ENCODE measurements at places on chromosomes 4 and X.

- DNase-seq: no peak
These were observed 158.5 kb downstream of the DHRSX start for GRCh38 chrX:2342281-2342688.

DNA sequence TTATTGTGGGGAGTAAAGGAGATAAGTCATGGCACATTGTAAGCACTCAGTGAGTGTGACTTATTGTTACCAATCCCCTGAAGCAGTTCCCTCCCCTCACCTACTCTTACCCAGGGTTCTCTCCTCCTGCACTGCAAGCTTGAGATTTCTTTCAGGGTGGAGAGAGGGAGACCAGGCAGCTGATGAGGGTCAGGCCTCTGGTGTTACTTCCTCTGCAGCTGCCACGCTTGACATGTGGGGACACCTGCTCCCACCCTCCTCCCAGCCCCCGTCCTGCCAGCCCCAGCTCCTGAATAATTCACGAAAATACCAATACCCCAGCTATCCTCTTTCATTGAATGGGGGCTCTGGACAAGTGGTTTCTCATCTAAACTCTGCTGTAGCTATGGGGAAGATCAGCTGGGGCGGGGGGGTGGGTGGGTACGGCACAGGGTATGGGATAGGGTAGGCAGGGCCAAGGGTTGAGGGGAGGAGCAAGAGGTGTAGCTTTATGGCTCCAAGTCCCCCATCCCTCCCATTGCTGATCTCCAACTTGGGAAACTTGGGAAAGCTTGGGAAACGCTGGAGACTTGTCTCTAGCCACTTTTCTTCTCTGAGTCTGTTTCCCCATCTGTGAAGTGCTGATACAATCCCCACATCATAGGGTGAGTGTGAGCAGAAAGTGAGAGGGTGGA, 148.5 kb upstream of the PJA1 start:
- DNase-seq: peak; percentile 61

DNA sequence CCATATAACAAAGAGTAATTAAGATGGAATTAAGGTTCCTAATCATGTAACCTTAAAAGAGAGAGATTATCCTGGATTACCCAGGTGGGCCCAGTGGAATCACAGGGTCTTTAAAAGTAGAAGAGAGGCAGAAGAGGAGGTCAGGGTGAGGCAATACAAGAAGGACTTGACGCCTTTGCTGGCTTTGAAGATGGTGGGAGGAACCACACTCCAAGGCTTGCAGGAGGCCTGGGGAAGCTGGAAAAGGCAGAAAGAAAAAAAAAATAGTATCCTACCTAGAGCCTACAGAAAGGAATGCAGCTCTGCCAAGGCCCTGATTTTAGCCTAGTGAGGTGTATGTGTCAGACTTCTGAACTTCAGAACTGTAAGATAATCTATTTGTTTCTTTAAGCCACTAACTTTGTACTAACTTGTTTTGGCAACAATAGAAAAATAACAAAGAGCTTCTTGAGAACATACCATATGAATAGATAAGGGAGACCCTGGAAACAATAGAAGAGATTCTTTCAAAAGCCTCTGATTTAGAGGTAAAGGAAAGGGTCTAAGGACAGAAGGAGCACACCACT, 229.9 kb upstream of the TTC29 start:
- no peak for DNase-seq

DNA sequence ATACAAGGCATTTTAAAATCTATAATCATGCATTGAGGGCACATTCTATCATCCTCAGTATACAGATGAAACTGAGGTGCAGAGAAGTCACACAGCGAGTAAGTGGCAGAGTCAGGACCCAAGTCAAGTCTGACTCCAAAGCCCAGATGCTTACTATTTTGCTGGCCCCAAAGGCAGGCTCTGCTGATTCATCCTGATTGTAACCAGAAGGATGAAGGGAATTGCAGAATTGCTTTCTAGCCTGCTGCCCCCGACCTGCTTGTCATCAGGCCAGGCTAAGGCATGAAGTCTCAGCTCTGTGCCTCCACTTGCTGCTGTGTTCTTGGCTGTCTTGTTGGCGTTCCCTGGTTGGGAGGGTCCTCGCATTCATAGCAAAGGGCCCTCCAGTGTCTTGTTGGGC, 62.7 kb downstream of the SLC9A6 start:
- no peak for DNase-seq

- no peak for DNase-seq
These were observed 361.6 kb upstream of the EMCN start for GRCh38 chr4:100879471-100879870.

GRCh38 chr4:25113915-25114904, 46.0 kb downstream of the SEPSECS start:
- DNase-seq: peak; percentile 4

- DNase-seq: peak; percentile 76
These were observed 3.5 kb downstream of the TMSB4X start for GRCh38 chrX:12978205-12979025.

GRCh38 chrX:16185725-16186136, 18.4 kb downstream of the MAGEB17 start:
- no peak for DNase-seq

GRCh38 chr4:153440475-153440874, 25.7 kb upstream of the TMEM131L start:
- DNase-seq: no peak

DNA sequence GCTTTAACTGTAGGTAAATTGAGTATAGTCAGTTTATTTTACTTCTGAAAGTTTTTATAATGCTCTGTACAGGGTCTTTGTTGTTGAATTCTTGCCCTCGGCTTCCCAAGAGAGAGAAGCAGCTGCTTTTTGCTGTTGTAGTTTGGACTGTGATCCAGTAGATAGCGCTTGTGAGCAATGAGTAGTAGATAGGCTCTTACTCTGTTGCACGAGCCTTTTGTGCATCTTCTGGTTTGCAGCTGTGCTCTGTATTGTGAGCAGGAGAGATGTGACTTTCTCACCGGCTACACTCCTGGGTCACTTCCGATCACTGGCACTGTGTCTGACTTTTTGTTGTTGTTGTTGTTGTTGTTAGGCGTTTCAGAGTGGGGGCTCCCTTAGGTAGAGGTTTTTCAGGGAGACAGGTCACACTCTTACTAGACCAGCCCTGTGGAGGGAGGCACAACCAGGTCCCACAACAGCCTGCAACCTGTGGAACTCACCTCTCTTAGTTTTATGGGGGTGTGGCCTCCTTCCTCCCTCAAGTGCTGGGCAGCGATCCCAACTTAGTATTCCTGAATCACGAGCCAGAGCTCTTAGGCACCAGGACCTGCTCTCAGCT, 822.1 kb upstream of the GALNTL6 start:
- DNase-seq: no peak

GRCh38 chr4:29278585-29278984, 1441.6 kb upstream of the PCDH7 start:
- no peak for DNase-seq

- DNase-seq: peak; percentile 90
These were observed 12.1 kb downstream of the ARMCX6 start for GRCh38 chrX:101605728-101606127.

- peak; percentile 39 for DNase-seq
These were observed 45.1 kb downstream of the ADGRL3 start for GRCh38 chr4:61245069-61245714.

- DNase-seq: peak; percentile 8
These were observed 67.1 kb downstream of the DCLK2 start for GRCh38 chr4:150145090-150145945.

DNA sequence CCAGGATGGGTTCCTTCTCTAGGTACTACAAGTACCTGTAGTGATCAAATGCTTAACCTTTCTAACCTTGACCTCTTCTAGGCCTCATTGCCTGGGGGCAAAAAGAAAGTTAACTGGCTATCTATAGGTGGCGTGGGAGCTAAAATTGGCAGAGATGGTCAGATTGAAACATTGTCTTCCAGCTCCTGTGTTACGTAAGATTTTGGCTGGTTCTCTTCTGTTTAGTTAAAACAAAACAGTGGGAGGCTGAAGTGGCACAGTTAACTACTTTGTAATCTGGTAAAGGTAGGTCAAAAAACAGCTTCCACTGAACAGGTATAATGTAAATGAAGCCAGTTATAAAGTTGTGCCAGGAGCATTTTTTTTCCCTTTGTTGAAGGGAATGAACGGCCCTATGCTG, 115.2 kb downstream of the MBNL3 start:
- DNase-seq: no peak

DNA sequence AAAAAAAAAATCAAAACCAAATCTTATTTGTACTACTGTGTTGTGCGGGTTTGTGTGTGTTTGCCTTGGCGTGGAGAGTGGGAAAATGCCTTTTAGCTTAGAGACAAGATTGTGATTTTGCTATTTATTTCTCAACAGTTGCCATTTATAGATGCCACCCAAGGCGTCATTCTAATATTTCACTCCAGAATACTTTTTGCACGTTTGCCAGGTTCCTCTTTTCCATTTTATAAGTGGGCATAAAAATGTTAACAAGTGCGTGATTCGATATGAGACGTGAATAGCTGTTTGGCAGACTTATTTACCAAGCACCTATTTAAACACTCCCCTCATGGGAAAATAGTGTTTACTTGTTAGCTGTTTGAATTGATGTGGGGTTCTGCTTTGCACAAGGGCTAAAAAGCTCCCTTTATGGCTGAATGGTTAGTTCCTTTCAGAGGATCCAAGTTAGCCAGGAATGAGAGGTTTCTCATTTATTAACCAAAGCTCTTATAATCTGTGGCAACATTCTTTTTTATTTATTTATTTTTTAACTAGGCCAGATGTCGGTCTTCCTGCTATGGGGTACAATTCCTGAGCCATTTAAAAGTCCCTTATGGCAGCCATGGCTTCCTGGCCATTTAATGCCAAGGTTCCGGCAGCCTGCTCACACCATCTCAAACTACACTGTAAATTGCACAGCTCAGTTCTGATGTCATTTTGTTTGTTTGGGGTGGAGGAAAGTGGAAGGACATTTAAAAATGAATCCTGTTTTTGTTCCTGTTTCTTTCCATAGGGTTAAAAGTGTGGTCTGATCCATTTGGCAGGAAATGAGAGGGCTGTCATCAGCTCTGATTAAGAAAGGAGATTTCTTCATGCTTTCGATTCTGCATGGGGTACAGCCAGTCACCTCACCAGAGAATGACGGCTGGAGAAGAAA, 14.6 kb downstream of the SMIM20 start:
- peak; percentile 79 for DNase-seq

GRCh38 chrX:9355739-9356138, 109.1 kb upstream of the TBL1X start:
- DNase-seq: no peak

DNA sequence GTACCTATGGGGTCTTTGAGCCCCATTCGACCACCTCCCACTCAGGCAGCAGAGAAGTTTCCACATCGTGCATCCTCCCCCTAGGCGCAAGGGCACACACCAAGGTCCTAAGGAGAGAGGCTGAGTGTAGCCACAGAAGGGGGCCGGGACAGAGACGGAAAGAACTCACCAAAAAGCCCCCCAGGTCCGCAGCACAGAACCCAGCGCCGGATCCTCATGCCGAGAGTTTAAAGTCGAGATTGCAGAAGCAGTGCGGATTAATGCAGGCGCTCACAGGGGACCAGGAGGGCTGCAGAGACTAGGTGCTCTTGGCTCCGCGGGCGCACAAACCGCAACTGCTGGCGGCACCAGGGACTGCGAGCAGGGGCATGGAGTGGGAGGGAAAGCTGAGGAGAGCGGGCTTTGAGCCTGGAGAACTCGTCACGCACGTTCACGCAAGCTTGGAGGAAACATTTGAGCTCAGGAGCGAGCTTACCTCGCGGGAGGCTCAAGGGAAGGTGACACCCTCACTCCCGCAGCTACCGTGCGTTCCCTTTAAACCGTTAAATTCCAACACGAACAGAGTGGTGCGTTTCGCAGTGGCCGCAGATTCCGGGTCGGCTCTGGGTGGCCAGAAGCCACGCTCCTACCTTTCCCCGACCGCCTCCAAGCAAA, 8.5 kb downstream of the NKX3-2 start:
- no peak for DNase-seq

GRCh38 chr4:115865736-115866135, 752.3 kb upstream of the NDST4 start:
- no peak for DNase-seq

- no peak for DNase-seq
These were observed 77.1 kb upstream of the RXFP1 start for GRCh38 chr4:158444621-158445020.

- DNase-seq: no peak
These were observed 21.6 kb downstream of the LUZP4 start for GRCh38 chrX:115311139-115311538.

DNA sequence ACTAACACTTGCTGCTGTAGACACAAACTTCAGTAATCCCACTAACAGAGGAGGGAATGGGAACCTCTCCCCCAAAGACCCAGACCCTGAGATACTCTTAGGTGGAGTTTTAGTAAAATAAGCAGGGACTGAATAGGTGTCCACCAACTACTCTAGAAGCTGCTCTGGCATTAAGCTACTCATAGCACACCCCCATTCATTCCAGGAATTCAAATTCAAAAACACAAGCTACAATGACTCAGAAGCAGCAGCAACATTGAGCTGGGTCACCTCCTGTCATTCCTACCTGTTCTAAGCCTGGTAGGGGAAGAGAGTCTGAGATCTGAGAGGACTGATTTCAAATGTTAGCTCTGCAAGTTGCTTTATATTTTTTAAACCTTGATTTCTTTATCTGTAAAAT, 135.4 kb upstream of the FRMPD4 start:
- DNase-seq: no peak

DNA sequence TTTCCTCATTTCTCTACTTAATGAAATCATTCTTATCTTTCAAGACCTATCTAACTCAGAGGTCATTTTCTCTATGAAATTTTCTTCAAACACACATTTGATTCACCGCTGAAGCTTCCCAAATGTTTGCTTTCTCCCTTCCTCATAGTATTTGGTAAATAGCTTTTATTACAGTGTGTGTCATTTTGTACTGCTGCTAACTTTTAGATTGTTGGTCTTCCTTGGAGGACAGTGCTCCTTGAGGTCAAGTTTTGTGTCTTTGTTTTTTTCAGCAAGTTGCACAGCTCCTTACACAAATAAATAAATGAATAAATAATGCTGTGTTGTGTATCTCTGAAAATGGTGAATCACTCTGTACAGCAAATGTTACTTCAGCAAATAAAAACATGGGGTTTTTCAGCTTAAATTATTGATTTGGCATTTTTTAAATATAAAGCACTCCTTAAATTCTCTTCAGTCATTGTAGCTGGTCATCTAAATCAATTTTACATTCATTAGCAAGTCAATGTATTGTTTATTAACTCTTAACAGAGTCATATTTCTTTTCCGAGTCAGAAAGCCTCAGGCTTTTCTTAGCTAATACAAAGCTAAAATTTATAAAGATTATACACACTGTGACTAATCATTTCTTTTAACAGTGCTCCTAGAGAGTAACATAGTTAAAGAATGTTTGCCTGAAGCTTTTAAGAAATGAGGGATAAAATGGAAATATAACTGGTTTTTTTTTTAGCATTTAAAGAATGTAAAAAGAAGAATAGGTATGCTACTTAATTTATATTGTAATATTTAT, 30.1 kb upstream of the MAD2L1 start:
- DNase-seq: no peak

- no peak for DNase-seq
These were observed 88.7 kb downstream of the SLC16A2 start for GRCh38 chrX:74509989-74510388.

All from NCI-H69 (cell line).